ENCODE measurements at places on chromosomes 13 and 19.

DNA sequence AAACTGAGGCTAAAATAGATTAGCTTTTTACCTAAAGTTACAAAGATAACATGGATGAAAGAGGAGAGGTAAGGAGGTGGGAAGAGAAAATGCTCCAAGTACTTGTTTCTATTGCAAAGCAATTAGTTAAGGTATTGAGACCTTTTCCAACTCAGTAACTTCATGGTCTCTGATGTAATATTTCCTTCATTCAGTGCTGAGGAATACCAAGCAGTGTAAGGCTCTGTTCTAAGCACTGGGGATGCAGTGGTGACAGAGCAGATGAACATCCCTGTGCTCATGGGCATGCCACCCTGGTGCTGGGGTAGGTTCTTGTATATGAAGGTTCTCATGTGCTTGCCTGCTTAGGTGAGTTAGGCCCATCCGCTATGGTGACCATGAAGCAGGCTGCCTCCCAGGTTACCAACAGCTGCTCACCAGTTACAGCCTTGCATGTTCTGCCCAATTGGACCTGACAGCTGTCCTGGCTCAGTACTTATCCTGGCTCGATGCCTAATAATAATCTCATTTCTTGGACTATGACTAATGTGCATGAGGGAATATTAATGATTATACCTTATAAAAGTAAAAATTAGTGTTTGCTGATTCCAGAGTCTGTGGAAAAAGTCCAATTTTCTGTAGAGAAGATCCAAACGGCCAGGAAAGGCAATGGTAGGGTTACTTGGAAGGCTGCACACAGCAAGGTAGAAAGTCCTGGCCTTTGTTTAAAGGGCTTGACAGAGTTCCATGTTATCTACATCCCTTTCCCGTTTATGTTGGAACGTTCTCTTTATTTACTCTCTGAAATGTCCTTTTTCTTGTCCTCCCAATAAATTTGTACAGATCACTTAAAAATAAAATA is 48.3 kb downstream of the LATS2 start:
- no peak for DNase-seq

DNA sequence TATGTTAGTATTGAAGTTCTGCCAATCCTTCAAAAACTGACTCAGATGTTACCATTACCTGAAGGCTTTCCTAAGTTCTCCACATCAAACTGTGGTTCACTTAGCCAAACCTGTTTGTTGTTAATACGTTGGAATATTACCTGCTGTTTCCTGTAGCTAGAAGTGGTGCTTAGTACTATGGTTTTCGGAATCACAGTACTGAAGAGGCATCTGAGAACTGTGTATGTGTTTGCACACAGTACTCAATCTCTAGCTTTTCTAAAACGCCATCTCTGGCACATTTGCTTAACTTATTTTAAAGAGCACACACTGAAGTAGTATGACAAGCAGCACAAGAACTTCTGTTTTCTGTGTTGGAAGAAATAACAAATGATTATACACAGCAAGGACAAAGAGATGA is 248.2 kb downstream of the SHISA2 start:
- DNase-seq = no peak

DNA sequence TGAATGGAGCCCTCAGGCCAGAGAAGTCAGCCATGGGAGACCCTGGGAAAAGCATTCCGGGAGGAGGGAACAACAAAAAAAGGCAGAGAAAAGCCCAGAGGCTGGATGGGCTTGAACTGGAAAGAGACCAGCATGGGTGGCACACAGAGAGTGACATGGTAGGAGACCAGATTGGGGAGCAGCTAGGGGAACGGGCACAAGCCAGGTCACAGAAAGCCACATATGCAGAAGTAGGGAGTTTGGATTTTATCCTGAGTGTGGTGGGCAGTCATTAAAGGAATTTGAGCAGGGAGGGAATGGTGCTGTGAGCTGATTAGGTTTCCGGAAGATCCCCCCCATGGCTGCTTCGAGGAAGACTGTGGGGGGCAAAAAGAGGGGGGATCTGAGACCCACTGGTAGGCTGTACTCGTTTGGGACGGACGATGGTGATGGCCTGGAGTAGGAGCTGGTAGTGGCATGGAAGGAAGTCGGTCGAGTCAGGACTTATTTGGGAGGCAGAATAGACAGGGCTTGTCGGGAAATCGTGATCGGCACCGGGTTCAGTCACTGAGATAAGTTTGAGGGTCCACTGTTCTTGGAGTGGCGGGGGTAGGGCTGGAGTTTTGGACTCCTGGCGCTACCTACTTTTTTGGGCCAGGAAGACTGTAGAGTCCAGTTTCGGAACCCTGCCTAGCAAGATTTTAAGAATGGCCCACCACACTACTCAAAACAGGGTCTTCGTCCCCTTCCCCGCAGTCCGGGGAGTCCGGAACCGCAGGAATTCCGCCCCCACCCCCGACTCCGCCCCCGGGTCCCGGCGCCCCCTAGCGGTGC is 949 bp downstream of the SERTAD1 start:
- no peak for DNase-seq

DNA sequence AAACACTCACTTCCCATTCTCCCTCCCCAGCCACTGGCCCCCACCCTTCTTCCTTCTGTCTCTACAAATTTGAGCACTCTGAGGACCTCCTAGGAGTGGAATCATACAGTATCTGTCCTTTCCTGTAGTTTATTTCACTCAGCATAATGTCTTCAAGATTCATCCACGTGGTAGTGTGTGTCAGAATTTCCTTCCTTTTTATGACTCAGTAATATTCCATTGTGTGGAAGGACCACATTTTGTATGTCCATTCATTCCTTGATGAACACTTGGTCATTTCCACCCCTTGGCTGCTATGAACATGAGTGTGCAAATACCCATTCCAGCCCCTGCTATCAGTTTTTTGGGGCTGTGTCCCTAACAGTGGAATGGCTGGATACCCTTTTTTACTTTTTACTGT is 9.8 kb downstream of the KLF2 start:
- no peak for DNase-seq

DNA sequence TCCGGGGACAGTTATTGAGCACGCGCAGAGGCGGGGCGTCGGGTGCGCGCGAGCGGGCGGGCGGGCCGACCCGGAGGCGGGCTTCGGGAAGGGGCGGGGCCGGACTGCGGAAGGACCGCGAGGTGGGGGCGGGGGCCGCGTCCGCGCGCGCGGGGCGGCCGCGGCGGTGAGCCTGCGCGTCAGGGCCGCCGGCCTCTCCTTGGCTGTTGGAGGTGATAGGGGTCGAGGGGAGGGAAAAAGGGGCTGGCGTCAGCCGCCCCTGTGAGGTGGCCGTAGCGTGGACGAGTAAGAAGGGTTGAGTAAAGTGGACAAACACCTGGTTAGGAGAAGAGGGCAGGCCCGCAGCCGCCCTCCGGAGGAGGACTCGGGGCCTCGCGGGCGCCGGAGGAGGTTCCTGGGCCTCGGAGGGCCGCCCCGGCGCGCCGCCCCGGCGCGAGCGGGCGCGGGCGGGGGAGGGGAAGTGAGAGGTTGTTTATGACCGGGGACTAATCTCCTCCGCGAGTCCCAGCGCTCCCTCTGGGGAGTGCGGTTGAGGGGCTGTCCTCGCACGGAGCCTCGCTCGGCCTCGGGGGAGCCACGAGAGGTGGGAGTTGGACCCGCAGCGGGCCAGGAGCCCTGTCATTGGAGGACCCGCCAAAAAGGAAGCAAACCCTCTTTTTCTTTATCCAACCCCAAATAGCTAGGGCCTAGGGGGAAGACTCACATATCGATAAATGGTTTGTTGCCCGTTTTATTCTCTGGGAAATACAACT is 547 bp upstream of the INTS6 start:
- DNase-seq = peak; percentile 65

- DNase-seq = no peak
These were observed 650 bp upstream of the FUT5 start for GRCh38 chr19:5870986-5871394.

DNA sequence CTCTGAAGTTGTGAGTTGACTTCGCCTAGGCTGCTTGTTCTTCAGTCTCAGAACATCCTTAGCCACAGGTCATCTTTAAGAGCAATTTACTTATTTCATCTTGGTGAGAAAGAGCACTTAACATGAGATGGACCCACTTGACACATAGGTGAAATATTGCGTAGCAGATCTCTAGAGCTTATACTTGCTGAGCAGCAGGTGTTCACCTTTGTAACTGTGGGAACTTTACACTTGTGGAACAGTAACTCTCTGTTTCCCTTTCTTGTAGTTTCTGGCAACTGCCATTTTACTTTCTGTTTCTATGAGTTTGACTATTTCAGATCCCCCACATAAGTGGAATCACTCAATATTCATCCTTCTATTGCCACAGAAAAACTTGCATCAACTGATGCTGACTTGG is 95.7 kb downstream of the SLC10A2 start:
- no peak for DNase-seq

DNA sequence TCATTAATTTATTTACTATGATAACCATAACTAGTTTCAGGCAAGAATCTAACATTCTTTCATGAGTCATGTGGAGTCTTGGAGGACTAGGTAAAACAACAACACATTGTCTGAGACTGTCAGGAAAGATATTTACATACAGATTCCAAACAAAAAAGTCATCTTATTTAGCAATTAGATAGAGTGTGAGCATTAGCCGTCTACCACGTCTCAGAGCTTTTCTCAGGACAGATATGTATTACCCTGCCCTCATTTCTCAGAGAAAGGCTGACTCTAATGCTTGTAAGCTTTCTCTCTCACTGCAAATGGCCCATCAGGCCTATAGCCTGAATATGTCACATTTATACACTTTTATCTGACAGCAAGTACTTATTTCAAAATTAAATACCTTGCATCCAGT is 312.1 kb upstream of the PCDH20 start:
- DNase-seq = no peak

DNA sequence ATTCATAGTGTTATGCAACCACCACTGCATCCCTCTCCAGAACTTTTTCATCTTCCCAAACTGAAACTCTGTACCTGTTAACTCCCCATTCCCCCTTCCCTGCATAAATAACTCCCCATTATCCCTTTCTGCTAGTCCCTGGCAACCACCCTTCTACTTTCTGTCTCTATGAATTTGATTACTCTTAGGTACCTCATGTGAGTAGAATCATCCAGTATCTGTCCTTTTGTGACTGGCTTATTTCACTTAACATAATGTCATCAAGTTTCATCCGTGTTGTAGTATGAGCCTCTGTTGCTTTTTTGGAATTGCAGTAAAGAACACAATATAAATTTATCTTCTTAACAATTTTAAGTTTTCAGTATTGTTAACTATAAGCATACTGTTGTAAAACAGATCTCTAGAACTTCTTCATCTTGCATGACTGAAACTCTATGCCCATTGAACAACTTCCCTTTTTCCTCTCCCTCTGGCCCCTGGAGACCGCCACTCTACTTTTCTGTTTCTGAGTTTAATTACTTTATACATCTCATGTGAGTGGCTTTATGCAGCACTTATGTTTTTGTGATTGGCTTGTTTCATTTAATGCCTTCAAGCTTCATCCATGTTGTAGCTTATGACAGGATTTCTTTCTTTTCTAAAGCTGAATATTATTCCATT is 87.3 kb upstream of the ABCC4 start:
- no peak for DNase-seq

- DNase-seq = no peak
These were observed 1.6 kb downstream of the PKN1 start for GRCh38 chr19:14434543-14435319.

DNA sequence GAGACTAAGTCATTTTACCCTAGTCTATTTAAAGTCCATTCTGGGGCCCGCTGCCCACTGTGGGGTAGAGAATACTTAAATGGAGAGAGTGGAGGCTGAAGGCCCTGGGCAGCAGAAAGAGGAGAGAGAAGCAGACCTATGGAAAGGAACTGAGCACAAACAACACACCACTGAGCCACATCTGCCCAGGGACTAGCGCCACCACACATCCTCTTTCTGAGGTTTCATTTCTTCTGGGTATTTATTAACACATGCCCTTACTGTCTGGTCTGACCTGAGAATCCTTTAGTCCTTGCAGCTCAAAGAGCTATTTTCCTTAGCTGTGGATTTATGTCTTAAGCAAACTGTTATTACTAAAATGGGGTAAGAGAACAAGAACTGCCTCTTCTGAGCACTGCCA is 154.0 kb downstream of the NALCN start:
- no peak for DNase-seq

DNA sequence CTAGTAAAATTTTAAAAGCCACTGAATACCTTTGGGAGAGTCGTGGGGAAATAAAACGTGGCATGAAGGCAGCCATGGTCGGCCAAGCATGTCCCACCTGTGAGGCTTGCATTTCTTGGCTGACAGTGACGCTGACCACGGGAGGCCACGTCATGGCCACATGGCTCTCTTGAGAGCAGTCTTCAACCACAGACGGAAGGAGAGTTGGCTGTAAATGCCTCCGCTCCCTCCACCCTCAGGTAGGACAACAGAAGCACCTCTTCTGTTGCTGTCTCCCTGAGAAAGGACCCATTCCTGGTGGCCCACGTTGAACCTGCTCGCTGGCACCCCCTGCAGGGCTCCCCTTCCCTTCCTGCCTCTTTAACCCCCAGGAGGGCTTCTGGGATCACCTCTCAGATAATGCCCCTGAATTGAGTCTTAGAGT is 10.6 kb upstream of the LRRC25 start:
- no peak for DNase-seq

GRCh38 chr19:11279505-11280236 is 16.3 kb upstream of the TSPAN16 start:
- no peak for DNase-seq
